ENCODE measurements at places on chromosomes 12 and 14.

DNA sequence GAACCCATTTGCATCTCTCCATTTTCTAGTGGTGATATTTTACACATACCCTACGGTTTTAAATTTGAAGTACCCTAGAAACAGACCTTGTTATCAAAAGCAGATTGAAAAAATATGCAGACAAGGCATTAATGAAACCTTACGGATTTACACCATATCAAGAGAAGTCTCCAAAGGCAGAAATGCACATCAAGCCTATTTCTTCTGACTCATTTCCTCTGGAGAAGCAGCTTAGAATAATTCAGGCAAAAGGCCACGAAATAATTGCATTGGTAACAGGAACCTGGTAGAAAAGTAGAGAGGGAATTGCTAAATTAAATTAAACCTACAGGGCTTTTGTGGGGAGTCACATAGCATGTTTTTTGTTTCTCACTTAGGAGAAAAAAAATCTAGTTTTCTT, 34.7 kb downstream of the KICS2 start:
- no peak for DNase-seq

DNA sequence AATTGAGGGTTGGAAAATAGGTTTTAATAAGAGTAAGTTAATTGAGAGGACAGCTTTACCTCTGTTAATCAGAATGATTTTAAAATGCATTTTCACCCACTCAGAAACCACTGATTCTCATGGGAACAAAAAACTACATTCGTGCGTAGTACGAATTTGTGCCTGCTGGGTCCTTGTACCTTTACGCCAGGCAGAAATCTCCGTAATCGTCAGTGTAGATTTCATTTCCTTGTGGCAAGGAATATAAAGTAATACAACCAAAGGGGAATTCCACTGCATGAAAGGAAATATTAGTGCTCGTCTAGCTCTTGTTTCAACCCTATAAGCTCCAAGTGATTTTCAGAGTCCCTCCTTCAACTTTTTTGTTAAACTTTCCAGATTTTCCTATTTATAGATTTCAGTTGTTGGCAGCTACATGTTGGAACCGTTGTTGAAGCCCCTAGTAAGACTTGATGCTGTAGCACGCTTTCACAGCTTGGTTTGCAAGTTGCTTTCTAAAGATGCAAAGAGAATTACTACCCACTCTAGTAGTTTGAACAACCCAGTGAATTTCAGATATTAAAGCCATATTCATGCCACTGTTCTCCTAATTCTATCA, 90.6 kb downstream of the ETV6 start:
- DNase-seq: no peak

GRCh38 chr14:90607141-90607540, 209.1 kb downstream of the TTC7B start:
- no peak for DNase-seq

DNA sequence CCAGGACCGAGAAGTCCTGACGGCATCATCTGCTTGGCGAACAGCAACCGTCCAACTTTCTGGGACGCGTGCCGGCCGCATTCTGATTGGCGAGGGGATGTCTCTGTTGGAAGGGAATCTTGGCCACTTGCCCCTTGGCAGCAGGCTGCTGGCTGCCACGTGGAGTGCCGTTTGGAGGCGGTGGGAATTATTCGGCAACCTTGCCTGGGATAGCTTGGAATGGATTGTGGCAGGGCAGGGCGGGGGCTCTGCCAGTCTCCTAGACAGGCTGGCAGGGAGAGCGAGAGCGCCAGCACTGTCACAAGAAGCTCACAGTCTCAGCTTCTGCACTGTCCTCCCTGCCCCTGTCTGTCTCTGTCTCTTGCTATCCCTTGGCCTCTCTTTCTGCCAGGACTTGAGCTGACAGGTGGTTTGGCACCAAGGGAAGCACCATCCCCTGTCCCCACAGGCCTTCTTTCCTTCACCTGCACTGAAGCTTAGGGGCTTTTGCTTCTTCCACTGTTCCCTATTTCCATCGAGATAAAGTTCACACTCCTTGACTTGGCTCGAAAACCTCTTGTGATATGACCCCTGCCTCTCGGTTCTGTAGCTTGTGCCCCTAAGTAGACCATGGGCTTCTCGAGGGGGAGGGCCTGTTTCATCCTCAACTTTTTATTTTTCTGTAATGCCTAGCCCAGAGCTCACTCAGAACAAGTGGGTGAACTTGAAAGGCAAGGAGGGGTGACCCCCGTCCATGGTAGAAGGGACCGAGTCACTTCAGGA, 201.9 kb downstream of the PHETA1 start:
- no peak for DNase-seq

DNA sequence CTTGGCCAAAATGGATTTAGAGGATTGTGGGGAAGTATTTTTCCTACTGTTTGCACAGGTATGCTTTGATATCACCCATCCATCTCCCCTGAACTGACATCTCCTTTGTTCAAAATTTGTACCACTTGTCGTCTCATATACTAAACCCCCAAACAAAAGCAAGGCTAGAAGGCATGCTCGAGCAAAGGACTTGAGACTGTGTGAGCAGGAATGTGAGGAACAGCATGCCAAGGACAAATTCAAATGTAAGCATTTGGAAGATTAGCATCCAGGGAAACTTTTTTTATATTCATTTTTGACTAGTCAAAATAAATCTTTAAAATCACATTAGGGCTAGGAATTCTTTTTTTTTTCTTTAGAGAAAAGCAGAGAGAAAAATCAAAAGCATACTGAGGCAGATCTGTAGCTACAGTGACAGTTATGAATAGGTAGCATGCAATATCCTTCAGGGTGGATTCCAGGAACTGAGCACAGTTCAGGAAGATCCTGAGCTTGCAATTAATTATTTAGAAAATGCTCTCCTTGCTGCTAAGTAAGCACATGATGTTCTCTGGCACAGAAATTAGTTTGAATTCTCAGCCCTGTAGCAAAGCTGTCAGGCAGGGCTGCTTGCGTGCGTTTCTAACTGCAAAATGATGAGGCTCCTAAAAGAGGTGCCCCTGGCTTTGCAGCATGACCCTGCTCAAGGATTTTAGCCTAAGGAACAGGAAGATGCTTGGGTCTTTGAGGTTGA, 327.7 kb downstream of the LRIG3 start:
- no peak for DNase-seq

DNA sequence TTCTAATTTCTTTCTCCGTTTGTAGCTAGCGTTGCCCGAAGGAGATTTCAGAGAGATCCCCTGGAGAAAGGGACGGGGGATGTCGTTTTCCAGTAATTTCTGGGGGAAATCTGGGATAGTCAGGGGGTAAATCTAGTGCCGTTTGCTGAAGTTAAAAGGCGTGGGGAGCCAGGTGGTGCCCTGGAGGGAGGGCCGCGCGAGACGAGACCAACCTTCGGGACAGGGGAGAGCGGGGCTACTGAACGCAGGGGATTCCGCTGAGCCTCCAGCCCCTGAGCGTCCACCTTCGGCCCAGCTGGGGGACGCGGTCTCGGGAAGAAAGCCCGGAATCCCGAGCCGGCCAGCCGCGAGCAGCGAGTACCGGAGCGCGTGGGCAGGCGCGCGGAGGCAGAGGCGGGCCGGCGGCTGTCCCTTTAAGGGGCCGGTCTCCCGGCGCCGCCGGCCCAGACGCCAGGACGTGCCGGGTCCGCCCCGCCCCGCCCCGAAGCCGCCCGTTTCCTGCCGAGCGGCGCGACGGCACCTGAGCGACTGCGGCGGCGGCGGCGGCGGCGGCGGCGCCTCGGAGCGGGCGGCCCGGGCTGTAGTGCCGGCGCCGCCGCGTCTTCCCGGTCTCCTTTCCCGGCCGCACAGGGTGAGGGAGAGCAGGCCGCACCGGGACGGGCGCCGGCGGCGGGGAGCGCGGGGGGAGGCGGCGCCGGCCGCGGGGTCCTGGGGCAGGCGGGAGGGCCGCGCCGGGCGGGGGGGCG, at the start of gene KTN1:
Gene KTN1, plus strand, starts transcription at position 484 of the 746 bp plus-strand sequence. CDS start 31,842 bp downstream, outside the sequence.
- DNase-seq: peak; percentile 61

GRCh38 chr14:69475194-69475818, 9.2 kb upstream of the PLEKHD1 start:
- no peak for DNase-seq

DNA sequence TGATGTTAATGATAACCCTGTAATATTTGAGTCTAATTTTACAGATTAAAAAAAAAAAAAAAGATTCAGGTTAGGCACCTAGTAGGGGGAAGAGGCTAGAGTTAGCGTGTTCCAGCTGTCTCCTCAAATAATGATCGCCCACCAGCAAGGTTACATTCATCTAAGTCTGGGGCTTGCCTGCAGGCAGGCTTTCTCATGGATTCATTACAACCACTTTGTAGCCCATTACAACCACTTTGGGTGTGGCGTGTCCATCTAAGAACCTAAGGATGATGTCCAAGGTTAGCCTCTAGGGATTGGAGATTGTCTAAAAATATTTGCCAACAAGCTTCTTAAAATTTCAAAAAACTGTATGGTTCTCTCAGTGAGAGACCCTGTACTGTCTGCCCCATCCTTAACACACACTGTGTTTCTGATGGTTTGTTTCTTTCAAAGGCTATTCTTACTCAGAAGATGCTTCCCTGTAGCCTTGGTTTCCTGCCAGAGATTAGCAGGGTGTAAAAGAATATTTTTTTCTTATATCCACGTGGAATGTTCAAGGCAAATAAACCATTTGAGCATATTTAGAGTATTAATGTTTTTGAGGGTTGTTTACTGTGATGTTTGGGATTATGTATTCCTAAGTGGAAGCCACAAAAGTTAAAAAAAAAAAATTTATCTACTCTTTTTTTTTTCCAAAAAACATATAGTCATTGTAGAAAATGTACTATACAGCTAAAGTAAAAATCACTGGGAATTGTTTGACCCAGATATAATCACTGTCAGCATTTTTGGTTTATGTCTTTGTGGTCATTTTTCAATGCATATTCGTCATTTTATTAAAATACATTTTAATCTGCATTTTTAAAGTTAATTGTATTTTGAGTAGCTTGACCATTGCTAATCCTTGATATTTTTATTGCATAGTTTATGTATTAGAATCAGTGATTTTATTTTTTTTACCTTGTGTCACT, 1.7 kb downstream of the DYNC1H1 start:
- no peak for DNase-seq
